Activated T-cell treated with anti-CD3 and anti-CD28 coated beads, Interleukin-2, amount 50 U/mL, for 72 hours (primary cell): ENCODE measurements at places on chromosomes 5 and 9. TPM values are rescaled to one million over a fixed set of nuclear protein-coding genes. Genes with fewer than 3 reads are reported as not detected.

GRCh38 chr5:143134900-143135299 is 268.6 kb downstream of the NR3C1 start:
- no peak overlapping the region for H3K27ac ChIP-seq
- no peak for DNase-seq
- H3K4me3 ChIP-seq: no peak overlapping the region
- peaks cover 7% of the 10 kb centered on the region for H3K4me1 ChIP-seq

The COL5A1 gene
- total RNA-seq: 0.49 TPM

The ARSI gene
- not detected for total RNA-seq

DNA sequence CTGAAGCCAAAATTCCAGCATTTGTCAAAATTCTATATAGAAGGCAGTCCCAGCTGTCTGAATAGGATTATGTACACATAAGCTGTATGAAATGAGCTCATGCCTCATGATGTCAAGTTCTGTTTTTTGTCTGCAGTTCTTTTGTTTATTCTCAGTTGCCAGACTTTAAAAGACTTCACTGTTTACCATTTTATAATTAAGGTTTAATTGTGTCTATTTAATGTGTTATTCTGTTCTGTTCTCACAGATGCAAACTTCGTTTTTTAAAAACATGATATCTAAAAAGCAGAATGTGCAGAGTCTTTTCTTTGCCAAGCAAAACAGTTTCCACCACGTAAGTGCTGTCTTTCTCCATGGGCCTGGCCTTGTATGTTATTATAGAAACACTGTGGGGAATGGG is 31.1 kb downstream of the ERAP1 start:
- DNase-seq: no peak
- no peak overlapping the region for H3K4me3 ChIP-seq
- H3K27ac ChIP-seq: no peak overlapping the region
- H3K36me3 ChIP-seq: peaks cover 42% of the 10 kb centered on the region
- H3K4me1 ChIP-seq: peaks cover 6% of the 10 kb centered on the region

- no peaks in the 10 kb centered on the region for H3K36me3 ChIP-seq
- H3K27me3 ChIP-seq: no peaks in the 10 kb centered on the region
- H3K4me1 ChIP-seq: peaks cover 15% of the 10 kb centered on the region
- peak overlapping the region; percentile 71 for H3K27ac ChIP-seq
- no peak for DNase-seq
- H3K4me3 ChIP-seq: no peak overlapping the region
Measured at GRCh38 chr9:19442240-19442639, 33.4 kb downstream of the ACER2 start.
